Activated CD4-positive, alpha-beta memory T cell treated with anti-CD3 and anti-CD28 coated beads, Interleukin-2, amount 10 ng/mL, durations not matched to agents 7 days and 5 days (primary cell): ENCODE measurements at places on chromosomes 3 and 15. TPM values are rescaled to one million over a fixed set of nuclear protein-coding genes. Genes with fewer than 3 reads are reported as not detected.

CCR9 gene
- 0.28 TPM for total RNA-seq

FAM81A gene
- 0.50 TPM for total RNA-seq

BRK1 gene
- 117 TPM for total RNA-seq

ROBO1 gene
- total RNA-seq, result not detected

GP9 gene
- total RNA-seq, result not detected

DNA sequence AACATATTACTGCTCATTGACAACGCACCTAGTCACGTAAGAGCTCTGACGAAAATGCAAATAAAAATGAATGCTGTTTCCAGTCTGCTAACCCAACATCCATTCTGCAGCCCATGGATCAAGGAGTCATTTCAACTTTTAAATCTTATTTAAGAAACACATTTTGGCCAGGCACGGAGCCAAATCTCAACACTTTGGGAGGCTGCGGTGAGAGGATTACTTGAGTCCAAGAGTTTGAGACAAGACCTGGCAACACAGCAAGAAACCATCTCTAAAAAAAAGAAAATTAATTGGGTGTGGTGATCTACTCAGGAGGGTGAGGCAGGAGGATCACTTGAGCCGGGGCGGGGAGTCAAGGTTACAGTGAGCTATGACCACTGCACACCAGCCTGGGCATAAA is 22.4 kb upstream of the TM4SF19 start:
- H3K27me3 ChIP-seq, result no peaks in the 10 kb centered on the region
- H3K27ac ChIP-seq, result no peak overlapping the region
- no peak overlapping the region for H3K4me3 ChIP-seq
- peaks cover 66% of the 10 kb centered on the region for H3K36me3 ChIP-seq
- DNase-seq, result no peak
- H3K4me1 ChIP-seq, result peaks cover 15% of the 10 kb centered on the region

- H3K36me3 ChIP-seq, result peaks cover 2% of the 10 kb centered on the region
- H3K27me3 ChIP-seq, result peaks cover 2% of the 10 kb centered on the region
- peaks cover 13% of the 10 kb centered on the region for H3K4me1 ChIP-seq
- no peak for DNase-seq
Measured at GRCh38 chr3:152177757-152178156, 91.0 kb upstream of the MBNL1 start.

DNA sequence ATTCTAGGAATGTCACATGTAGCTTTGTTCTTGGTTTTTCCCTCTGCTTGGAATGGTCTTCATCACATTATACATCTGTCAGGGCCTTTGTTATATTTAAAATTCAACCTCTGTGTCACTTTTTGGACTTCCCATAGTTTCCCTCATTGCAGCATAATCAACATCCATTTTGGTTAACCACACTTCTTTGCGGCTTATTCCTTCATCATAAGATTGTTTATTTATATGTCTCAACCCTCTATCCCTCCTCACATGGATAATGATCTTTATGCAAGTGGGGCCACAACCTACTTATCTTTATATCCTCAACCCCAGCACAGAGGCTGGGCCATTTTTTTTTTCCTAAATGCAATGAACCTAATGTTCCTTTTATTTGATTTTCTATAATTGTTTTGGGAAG is 260.0 kb upstream of the THBS1 start:
- H3K27ac ChIP-seq, result no peak overlapping the region
- no peak for DNase-seq
- peaks cover 16% of the 10 kb centered on the region for H3K27me3 ChIP-seq
- H3K4me1 ChIP-seq, result no peaks in the 10 kb centered on the region
- no peaks in the 10 kb centered on the region for H3K36me3 ChIP-seq
- no peak overlapping the region for H3K4me3 ChIP-seq

- no peak overlapping the region for H3K4me3 ChIP-seq
- H3K27ac ChIP-seq, result no peak overlapping the region
- no peak for DNase-seq
- no peaks in the 10 kb centered on the region for H3K27me3 ChIP-seq
- peaks cover 10% of the 10 kb centered on the region for H3K36me3 ChIP-seq
- peaks cover 18% of the 10 kb centered on the region for H3K4me1 ChIP-seq
Measured at GRCh38 chr3:189365609-189366564, 194.1 kb downstream of the TPRG1 start.

DNA sequence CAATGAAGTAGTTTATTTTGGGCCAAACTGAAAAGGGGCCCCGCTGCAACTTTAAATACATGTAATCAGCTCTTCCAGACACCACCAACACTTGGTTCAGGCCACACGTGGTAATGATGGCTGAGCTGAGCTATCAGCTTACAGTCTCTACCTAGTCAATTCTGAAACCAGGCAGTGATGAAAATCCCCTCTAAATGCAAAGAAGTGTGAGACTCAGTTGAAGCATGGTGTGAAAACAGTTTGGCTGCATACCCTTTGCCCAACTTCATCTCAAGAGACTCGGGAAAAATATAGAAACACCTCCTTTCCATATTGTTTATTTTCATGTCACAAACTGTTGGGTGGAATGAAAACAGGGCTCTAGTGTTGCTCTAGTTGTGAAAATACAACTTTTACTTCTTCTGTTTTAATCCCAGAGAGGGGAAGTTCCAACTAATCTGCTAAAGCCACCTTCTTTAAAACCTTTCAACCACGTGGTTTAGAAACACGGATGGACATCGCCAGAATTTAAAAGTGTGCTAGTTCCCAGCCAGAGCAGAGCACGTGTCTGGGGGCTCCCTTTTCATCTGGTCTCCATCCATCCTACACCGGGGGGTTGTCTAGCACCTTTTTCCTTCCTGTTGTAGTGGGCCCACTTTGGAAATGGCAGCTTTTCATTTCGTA is 229.1 kb downstream of the EPHB1 start:
- H3K27ac ChIP-seq, result no peak overlapping the region
- no peak for DNase-seq
- no peak overlapping the region for H3K4me3 ChIP-seq
- H3K4me1 ChIP-seq, result no peaks in the 10 kb centered on the region

GRCh38 chr3:31247850-31248562 is 284.7 kb upstream of the STT3B start:
- H3K4me3 ChIP-seq, result no peak overlapping the region
- peaks cover 50% of the 10 kb centered on the region for H3K4me1 ChIP-seq
- peaks cover 19% of the 10 kb centered on the region for H3K36me3 ChIP-seq
- no peaks in the 10 kb centered on the region for H3K27me3 ChIP-seq
- no peak overlapping the region for H3K27ac ChIP-seq
- DNase-seq, result no peak

DNA sequence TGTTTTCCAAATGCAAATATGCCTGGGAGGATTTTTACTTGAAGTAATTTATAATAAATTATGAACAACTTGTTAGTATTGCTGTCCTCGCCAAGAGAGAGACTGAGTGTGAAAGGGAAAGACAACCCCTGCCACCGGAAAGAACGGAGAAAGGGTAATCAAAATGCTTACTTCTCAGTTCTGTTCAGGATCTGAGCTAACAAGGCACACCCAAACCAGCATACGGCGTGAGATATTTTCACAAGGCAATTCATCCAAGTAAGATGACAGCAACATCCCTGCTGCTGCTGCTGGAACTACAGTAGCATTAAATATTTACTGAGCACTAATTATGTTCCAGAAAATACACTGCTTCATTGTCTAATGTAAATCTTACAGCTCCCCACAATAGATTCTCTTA is 96.1 kb downstream of the KBTBD8 start:
- no peak overlapping the region for H3K4me3 ChIP-seq
- H3K36me3 ChIP-seq, result no peaks in the 10 kb centered on the region
- H3K27ac ChIP-seq, result no peak overlapping the region
- no peak for DNase-seq

DNA sequence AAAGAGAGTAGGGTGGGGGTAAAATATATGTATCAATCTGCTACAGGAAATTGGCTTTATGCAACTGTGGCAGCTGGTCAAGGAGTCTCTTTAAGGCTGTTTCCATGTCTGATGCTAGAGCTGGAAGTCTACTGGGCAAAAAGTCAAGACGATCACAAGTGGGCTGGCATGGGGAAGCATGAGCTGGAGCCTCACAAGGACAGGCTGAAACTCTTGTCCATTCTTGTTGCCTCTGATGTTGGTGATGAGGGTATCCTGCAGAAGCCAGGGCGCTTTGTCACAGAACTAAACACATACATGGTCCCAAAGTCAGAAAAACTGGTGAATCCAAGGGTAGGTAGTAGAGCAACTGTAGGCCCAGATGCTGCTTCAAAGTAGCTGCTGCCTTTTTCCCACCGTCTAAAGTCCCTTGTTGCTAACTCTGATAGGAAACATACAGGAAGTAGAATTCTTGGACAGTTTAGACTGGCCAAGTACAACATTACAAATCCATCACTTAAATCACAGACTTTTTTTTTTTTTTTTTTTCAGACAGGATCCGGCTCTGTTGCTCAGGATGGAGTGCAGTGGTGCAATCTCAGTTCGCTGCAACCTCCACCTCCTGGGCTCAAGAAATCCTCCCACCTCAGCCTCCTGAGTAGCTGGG is 54.2 kb downstream of the RPL39L start:
- peaks cover 15% of the 10 kb centered on the region for H3K36me3 ChIP-seq
- no peak for DNase-seq
- H3K27ac ChIP-seq, result no peak overlapping the region
- peaks cover 7% of the 10 kb centered on the region for H3K4me1 ChIP-seq

- peaks cover 20% of the 10 kb centered on the region for H3K36me3 ChIP-seq
- no peaks in the 10 kb centered on the region for H3K27me3 ChIP-seq
- DNase-seq, result no peak
- no peak overlapping the region for H3K4me3 ChIP-seq
- H3K27ac ChIP-seq, result no peak overlapping the region
Measured at GRCh38 chr3:23900744-23901143, 16.0 kb downstream of the NKIRAS1 start.

DNA sequence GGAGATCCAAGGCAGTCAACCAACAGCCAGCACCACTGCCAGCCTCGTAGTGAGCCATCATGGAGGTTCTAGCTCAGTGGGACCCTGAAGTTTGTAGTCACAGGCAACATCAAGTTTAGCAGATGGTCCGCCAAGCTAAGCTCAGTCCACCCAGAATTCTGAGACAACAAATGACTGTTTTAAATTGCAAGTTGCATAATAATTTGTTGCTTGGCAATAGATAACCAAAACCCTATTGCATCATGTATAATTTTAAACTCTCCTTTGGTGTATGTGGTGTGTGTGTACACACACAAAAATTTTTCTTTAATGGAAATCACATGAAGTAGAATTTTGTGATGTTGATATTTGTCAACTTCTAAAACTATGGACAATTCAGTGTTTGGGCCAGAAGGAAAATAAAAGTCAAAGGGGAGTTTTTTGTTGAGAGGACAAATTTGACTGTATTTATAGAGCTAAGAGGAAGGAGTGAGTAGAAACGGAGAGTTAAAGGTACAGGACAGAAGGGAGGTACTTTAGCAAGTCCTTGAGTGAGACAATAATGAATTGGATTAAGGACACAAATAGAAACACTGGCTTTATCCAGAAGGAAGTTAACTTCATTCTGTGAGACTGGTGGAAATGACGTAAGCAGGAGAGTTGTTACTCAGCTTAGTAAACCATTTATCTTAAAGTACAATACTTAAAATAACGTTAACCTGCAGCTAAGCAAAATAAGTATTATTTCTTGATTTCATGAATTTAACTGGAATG is 83.6 kb downstream of the NCEH1 start:
- H3K4me1 ChIP-seq, result peaks cover 4% of the 10 kb centered on the region
- H3K27ac ChIP-seq, result no peak overlapping the region
- no peaks in the 10 kb centered on the region for H3K27me3 ChIP-seq

- H3K27ac ChIP-seq, result no peak overlapping the region
- H3K36me3 ChIP-seq, result no peaks in the 10 kb centered on the region
- no peak for DNase-seq
- H3K4me3 ChIP-seq, result no peak overlapping the region
- H3K27me3 ChIP-seq, result no peaks in the 10 kb centered on the region
Measured at GRCh38 chr3:78116874-78117273, 1077.0 kb downstream of the ROBO2 start.

GRCh38 chr3:64379221-64379620 is 154.0 kb upstream of the PRICKLE2 start:
- H3K4me3 ChIP-seq, result no peak overlapping the region
- no peaks in the 10 kb centered on the region for H3K36me3 ChIP-seq
- DNase-seq, result no peak
- H3K27ac ChIP-seq, result no peak overlapping the region
- H3K4me1 ChIP-seq, result no peaks in the 10 kb centered on the region
- no peaks in the 10 kb centered on the region for H3K27me3 ChIP-seq

DNA sequence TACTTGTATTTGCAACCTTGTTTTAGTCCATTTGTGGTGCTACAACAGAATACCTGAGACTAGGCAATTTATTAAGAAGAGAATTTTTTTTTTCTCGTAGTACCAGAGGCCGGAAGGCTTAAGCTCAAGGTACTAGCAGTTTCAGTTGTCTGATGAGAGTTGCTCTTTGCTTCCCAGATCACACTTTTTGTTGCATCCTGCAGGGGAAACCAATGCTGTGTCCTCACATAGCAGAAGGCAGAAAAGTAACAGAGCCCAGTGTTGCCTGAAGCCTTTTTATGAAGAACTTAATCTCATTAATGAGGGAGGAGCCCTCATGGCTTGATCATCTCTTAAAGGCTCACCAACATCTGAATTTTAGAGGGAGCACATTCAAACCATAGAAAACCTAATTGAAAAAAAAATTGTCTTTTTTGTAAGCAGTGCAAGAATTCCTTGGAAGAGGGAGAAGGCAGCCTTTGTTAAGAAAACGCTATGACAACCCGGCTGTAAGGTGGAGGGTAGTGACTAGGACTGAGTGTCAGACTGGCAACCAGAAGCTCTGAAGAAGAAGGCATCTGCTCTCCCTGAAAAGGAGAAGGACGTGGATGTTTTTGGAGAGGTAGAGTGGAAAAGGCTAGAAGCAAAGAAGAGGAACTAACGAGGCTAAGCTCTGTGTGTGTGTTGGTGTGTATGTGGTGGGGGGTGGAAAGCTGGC is 1245.3 kb downstream of the ROBO2 start:
- H3K36me3 ChIP-seq, result no peaks in the 10 kb centered on the region
- no peak for DNase-seq
- H3K4me1 ChIP-seq, result no peaks in the 10 kb centered on the region

- peaks cover 14% of the 10 kb centered on the region for H3K27me3 ChIP-seq
- no peak overlapping the region for H3K4me3 ChIP-seq
- H3K36me3 ChIP-seq, result no peaks in the 10 kb centered on the region
- H3K27ac ChIP-seq, result no peak overlapping the region
Measured at GRCh38 chr15:79640206-79640605, 208.1 kb downstream of the MINAR1 start.

DNA sequence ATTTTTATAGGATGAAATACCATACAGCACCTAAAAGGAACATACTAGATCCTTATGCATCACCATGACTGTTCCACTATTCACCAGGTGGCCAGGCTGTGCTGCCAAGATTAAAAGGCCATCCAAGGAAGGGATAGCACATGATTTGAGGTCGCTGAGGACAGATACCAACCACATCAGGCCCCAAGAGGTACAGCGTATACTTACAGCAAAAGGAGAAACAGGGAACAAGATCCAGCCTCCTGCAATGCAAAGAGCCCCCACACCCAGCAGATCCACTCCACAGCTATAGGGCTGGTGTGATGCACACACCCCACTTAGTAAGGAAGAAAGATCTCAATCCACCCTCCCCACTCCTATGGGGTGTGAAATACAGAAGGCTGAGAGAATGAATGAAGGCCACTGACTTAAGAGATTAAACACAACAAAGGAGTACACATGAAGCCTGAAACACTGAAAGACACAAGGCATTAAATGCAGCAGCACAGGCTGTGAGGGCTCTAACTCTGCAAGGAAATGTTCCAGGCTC is 32.0 kb upstream of the ZNF445 start:
- H3K4me1 ChIP-seq, result peaks cover 26% of the 10 kb centered on the region
- DNase-seq, result no peak
- H3K27ac ChIP-seq, result no peak overlapping the region
